ENCODE measurements at places on chromosomes 7 and 10.

- no peak for DNase-seq
Measured at GRCh38 chr10:113895018-113895417, 40.6 kb downstream of the NHLRC2 start.

GRCh38 chr10:89384474-89385340 lies 6.9 kb downstream of the IFIT1B start:
- DNase-seq: no peak

DNA sequence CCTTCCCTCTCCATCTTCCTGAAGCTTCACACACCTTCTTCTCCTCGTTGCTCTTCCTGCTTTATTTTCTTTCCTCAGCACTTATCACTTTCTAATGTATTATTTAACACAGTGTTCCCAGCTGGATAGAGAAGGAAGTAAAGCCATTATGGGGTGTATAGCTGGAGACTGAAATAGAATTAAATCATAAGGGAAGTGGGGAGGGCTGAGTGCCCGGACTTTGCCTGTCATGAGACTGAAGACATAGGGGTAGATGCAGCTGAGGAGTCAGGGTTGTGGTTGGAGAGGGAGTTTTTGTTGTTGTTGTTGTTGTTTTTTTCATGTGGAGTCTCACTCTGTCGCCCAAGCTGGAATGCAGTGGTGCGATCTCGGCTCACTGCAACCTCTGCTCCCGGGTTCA lies 65.3 kb downstream of the GALNT11 start:
- DNase-seq: no peak

- DNase-seq: no peak
Measured at GRCh38 chr10:43655311-43655710, 6.6 kb upstream of the ZNF32 start.

DNA sequence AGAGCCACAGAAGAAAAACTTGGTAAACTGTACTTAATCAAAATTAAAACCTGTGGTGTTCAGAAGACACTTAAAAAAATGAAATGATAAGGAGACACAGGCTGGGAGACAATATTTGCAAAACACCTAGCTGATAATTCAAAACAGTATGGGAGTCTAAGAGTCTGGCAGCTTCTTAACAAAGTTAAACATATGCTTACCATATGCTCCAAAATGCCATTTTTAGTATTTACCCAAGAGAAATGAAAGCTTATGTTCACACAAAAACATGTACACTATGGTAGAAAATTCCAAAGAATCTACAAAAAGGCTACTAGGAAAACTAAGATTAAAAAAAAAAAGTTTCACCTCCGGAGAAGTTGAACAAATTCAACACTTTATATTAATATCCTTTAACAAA lies 48.6 kb downstream of the ITGB1 start:
- no peak for DNase-seq

- DNase-seq: no peak
Measured at GRCh38 chr7:16970732-16971482, 89.1 kb upstream of the AGR3 start.

GRCh38 chr10:73459683-73460314 lies 26.4 kb upstream of the MSS51 start:
- DNase-seq: no peak

DNA sequence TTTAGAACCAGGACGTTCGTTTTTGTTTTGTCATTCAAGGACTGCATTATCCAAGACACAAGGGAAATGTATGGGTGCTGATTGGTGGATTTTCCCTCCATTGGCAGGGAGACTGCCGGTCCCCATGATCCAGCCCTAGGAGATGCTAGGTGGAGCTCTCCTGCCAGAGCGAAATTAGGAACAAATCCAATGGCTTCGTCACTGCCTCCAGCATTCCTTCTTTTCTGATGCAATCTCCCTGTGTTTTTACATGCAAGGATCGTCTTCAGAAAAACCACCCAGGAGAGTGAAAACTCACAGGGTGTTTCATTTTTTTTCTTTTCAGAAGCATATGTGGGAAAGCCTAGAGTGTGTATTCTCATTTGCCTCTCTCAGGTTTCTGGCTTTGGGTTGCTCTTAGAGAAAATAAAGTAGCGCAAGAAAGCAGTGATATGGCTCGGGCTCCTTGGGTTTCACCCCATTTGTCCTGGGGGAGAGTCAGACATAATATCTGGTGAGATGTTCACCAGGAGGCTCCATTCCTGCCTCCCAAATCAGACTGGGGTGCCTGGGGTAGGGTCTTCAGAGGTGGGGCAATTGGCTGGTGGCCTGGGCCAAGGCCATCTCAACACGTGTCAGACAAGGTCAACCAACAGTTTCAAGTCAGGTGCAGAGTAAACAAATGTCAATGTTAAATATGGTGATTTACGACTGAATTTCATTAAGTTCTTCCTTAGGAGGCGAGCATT lies 450.9 kb upstream of the MKI67 start:
- no peak for DNase-seq

DNA sequence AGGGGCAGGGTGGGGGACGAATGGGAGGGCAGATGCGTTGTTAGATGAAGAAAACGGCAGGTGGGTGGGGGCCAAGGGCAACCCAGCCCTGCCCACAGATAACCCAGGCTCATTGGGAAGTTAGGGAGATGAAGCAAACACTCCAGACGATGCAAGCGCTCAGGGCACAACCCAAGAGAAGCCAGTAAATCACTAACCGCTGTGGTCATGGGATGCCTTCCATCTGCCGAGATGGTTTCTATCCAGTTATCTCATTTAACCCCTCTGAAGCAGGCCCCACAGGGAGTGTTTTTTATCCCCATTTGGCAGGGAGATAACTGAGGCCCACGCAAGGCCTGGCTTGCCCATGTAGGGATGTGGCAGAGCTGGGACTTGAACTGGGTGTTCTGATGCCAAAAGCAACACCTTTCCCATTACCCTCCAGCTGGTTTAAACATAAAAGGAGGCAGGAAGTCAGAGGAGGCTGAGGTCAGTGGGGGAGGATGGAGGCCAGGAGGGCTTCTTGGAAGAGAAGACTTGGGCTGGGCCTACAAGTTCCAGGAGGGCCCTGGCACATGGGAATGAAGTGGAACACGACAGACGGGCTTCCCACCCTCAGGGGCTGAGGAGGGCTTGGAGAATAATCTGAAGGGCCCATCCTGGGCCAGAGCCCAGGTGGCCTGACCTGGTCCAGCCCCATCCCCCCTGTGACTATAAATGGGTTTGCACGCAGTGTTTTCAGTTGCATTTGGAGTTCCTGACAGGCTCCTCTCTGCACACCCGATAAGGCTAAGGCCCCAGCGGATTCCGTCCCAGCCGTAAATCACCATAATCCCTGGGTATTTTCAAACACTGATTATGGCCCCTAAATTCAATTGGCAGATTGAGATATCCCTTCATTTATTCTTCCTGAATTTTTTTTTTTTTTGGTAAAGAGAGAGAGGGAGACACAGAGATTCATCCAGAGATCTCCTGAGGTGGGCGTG lies 80.9 kb downstream of the NEURL1 start:
- no peak for DNase-seq

DNA sequence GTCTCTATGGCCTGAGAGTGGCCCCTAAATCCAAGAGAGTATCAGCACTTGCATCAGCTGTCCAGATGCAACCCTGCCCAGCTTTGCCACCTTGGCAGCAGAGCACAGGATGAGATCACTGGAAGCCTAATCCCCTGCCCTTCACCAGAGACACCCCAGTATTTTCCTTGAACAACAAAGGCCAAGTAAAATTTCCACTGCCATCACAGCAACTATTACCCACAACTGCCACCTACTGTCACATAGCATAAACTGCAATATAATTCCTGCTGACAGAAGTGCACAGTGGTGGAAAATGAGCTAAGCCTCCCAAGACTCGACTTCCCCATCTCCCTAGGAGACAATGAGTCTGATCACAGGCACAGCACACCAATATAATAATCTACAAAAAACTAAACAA lies 462.8 kb upstream of the ZWINT start:
- DNase-seq: no peak

- DNase-seq: no peak
Measured at GRCh38 chr10:47421057-47421952, 37.2 kb upstream of the ZNF488 start.

- DNase-seq: no peak
Measured at GRCh38 chr7:15626041-15626440, 60.4 kb downstream of the MEOX2 start.

DNA sequence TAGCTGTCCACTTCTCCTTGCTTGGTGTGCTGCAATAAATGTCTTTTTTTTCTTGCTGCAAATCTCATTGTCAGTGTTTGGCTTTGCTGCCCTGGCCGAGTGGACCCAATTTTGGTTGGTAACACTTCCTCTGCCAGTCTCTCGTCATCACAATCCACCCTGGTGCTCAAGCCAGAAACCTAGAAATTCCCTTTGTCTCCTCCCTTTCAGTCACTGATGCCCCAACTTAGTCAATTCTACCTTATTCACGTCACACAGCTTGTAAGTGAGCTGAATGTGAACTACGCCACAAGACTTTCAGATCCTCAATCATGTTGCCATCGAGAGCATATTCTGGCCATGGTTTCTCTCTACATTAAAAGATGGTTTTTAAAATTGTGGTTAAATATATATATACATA lies 13.0 kb upstream of the FRA10AC1 start:
- DNase-seq: no peak

DNA sequence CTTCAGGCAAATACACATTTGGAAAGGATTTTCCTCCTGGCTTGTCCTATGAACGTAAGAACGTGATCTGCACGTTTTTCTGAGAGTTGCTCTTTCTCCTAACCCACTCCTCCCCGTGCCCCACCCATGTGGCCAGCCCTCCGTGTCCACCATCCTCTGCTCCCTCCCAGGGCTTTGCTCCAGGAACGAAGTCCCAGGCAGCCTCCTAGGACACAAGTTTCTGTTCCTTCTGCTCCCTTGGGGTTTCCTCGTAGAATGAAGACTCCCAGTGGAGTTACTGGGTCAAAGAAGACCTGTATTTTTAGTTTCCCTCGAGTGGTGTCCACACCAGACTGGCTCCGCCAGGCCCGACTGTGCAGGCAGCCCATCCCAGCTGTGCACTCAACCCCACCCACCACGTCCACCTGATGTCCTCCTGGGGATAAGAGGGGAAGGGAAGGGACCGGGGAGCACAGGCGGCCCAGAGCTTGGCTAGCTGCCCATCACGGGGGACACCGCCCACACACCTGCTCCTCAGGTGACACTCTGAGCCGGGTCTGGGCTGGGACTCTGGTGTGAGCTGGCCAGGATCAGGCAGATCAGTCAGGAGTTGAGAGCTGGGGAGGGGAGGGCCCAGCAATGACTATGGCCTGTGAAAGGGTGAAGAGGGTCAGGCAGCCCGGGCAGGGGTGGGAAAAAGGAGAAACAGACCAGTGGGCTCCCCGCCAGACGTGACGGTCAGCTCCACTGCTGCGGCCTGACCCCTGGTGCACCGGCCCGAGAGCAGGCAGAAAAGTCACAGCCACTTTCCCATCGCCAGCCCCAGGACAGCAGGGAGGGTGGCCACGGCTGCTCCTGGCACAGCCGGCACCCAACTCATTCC lies 54.3 kb upstream of the PPP2R2D start:
- DNase-seq: peak; percentile 4

DNA sequence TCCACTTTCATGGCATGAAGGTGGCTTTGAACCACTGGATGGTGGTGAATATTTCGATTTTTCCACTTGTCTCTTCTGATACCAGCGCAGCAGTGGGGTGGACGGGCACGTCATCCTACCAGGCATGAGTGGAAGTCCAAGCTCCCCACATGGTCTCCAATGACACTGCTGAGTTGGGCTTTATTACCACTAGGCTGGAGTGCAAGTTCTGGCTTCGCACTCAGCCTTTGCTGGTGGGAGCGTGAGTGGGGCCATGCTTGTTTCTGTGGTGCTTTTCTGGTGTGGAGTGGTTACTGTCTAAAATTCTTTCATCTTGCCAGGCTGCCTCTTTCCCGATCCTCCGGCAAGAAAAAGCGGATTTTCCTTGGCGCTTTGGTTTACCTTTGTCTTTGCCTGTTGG lies 70.1 kb upstream of the SDK1 start:
- DNase-seq: no peak

DNA sequence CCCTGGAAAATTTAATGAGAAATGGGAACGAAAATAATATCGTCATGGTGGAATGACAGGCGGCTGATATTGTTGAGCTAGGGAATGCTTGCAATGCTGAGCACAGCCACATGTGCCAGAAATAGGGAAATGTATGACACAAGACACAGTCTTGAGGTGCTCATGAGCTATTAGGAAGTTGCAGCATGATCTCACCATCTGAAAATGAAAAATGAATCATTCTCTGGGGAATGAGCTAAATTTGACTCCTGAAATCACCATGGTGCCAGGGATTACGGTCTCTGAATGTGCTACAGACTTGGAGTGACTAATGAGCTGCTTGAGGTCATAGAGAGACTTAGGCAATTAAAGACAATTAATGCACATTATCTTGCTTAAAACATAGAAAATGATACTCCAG lies 845.0 kb downstream of the CNTNAP2 start:
- no peak for DNase-seq

- no peak for DNase-seq
Measured at GRCh38 chr7:158695726-158696452, 8.7 kb downstream of the NCAPG2 start.

GRCh38 chr10:23116486-23117205 lies 21.3 kb downstream of the MSRB2 start:
- DNase-seq: no peak

- no peak for DNase-seq
Measured at GRCh38 chr10:54067361-54067760, 733.7 kb downstream of the PCDH15 start.

DNA sequence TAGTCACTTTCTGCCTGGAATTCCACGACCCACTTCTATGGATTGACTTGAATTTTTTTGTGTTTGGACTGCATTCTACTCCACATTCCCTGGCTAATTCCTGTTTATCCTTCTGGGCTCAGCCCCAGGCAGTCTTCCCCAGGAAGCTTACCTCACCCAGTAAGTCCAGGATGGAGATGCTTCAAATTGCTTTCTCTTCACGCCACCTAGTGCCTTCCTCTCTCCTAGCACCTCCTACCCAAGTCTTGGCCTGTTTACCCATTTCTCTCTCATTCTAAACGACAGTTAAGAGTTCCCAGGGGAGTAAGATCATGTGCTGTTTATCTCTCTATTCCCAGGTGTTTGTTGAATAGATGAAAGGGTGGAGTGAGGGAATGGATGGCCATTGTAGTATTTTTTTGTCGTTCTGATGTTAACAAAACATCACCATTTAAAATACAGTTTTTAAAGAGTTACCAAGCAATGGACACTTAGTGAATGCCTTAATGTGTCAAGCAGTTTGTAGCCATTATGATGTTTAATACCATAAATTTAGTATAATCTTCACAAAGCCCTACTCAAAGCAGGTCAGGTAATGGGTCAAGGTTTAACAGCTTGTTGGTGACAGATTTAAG lies 45.5 kb upstream of the TARP start:
- no peak for DNase-seq

DNA sequence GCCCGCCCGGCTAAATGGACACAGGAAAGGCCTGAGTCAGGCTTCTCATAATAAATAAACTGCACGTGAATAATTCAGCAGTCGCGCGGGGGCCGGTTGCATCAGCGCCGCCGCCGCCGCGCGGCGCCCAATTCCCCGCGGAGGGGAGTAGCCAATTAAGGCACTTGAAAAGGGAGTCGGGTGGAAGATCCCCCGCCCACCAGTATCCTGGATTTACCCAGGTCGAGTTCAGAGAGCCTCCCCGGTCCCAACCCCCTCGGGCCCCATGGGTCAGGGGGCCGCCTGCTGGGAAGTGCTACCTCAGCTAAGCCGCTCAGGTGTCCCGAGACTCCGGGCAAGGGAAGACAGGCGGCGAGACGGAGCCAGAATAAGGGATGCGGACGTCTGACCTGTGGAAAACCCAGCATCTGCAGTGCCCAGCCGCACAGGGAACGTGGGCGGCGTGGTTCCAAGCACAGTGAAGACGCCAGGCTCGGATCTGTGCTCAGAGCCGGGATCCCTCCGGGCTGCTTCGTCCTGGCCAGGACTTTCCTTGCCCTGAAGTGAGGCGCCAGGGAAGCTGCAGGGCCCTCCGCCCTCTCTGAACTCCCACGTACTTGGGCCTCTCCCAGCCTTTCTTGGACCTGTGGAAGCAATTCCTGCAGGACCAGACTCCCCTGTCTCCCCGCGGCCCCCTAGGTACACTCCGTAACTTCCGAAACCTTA lies 7.3 kb upstream of the LBX1 start:
- DNase-seq: no peak
